ENCODE measurements at places on chromosomes 7 and 10.

DNA sequence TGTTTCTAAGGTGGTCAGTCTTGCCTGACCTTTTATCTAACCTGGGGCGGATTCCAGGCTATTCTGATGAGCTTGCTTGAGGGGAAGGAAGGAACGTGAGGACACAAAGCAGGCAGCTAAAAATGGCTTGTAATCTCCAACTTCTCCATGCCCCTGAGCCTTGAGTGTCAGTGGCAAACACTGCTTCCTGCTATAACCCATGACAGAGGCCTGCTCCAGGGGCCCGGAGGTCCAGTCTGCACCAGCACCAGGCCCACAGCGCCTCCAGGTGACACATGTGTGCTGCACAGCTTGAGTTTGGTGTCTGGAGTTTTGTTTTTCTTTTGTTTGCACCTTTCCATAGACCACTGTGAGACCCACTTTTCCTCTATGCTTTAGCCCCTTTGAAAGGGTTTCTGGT, 207.9 kb downstream of the PAXIP1 start:
- peak; percentile 10 for DNase-seq

DNA sequence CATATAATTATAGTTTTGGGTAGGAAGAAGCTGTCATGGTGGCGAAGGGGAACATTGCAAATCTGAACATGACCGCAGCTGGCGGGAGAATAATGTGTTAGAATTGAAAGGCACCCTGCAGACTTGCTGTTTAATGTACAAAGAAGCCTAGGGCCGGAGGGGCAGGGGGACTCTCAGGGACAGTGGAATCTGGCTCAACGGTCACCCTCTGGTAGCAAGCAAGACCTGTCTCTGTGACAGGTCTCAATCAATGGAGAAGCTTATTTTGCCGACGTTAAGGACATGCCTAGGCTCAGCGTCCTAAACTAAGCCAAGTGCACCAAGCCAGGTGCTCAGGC, 177.3 kb downstream of the NSUN6 start:
- DNase-seq, result peak; percentile 90

GRCh38 chr7:17207220-17207619, 91.2 kb upstream of the AHR start:
- no peak for DNase-seq

GRCh38 chr7:47743965-47744591, 162.2 kb upstream of the TNS3 start:
- no peak for DNase-seq

DNA sequence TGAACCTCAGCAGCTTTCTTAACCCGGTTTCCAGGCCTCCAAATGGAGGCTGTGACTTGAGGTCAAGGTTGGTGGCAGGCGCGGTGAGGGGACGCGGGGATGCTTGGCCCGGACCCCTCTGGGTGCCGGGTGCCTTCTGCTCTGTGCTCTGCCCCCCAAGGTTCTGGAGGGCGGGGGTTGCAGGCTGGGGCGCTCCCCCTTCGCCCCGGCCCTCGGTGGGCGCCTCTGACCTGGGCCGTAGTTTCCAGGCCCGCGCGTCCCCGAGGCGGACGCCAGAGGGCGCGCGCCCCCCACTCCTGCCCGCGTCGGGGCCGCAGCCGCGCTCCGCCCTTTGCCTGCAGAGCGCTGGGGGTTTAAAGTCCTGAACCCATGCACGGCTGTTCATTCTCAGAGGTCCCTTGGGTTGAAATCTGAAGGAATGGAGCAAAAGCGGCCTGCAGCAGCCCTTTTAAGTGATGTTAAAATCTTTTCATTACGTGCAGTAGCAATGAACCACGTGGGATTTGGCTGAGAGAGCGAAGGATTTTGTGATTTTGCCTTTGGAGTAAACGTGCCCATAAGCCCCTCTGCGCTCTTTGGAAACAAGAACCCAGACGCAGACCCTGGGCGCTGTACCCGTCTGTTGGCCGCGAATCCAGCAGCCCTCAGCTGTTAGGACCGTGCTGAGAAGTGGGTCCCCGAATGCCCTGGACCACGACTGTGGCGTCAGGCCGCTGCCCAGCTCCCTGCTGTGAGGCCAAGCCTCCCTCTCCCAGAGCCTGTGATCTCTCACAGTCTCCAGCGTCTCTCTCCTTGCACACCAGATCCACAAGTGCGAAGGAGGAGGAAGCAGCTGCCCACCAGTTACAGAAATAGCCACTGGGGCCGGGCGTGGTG, 135.0 kb downstream of the ACTR3B start:
- DNase-seq, result peak; percentile 21

- DNase-seq, result no peak
Observed at GRCh38 chr7:38299275-38299931, 26.0 kb upstream of the TARP start.

DNA sequence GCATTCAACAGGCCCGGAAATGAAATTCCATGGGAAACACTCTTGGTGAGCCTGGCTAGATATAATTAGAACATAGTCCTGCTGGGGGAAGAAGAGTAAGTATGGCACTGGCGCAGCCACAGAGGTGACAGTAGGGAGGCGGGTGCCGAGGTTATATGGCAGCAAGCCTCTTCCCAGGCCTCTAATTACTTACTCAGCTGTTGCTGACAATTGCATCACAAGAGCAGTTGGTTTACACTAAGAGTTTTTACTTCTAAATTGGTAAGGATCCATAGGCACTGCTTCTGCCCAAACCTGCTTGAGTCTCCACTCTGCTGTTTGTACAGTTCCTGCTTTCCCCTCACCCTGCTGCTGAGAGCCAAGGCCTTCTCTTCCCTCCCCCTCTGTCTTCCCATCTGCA, 93.3 kb upstream of the DUSP5 start:
- no peak for DNase-seq

GRCh38 chr7:2280424-2280823, 33.8 kb downstream of the SNX8 start:
- no peak for DNase-seq

- no peak for DNase-seq
Observed at GRCh38 chr10:81863771-81864170, 11.2 kb upstream of the NRG3 start.

- no peak for DNase-seq
Observed at GRCh38 chr10:97274828-97275227, 17.6 kb downstream of the ARHGAP19 start.

- no peak for DNase-seq
Observed at GRCh38 chr7:13991791-13992595, 2.5 kb upstream of the ETV1 start.

DNA sequence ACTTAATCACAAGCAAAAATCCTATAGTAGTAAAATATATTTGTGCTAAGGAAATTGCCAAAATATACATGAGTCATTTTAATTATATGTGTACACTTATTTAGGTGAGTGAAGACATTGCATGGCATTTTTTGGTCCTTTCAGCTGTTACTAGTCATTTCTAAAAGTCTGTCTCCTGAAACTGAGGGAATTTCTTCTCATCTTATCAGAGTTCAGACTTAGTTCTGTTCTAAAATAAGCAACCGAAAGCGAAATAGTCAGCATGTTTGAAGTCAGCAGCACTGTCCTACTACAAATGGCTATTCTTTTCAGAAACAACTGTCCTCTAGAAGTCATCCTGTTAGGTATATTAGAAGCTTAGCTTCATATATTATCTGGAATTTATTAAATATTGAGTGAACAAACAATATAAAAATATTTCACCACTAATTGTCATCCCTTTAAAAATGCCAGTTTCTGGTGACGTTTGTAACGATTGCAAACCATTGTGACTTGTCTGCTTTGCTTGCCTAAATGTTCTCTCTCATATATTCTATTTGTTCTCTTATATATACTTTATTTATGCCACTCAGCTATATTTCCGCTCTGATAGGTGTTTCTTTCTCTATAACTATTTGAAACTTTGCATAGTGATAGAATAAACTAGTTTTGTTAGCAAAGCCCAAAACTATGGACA, 227.4 kb upstream of the KAT6B start:
- DNase-seq, result no peak

DNA sequence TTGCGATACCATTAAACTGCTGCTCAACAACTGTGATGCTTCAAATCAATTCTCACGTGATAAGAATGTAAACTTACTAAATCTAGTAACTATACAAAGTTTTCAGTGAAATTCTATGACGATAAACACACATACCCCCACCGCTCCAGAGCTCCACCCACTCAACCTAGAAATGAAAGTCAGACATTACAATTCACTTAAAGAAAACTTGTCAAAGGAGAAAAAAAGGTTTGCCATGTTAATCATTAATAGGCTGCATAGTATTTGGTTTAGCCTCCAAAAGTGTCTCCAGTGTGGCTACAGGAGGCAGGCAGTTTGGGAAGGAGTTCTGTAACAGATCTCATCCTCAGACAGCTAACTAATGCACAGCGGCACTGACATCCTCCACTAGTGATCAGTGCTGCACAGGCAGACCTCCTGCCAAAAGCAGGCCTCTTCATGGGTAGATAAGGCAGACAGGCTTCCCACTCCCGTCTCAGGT, 3.1 kb downstream of the HERPUD2 start:
- DNase-seq, result no peak

GRCh38 chr10:86179153-86179524, 187.5 kb downstream of the GRID1 start:
- no peak for DNase-seq

GRCh38 chr7:1231214-1232102, 1.2 kb upstream of the UNCX start:
- DNase-seq, result no peak

GRCh38 chr10:82282782-82283456, 407.9 kb downstream of the NRG3 start:
- no peak for DNase-seq

- DNase-seq, result no peak
Observed at GRCh38 chr10:124511205-124512039, 49.8 kb downstream of the LHPP start.

DNA sequence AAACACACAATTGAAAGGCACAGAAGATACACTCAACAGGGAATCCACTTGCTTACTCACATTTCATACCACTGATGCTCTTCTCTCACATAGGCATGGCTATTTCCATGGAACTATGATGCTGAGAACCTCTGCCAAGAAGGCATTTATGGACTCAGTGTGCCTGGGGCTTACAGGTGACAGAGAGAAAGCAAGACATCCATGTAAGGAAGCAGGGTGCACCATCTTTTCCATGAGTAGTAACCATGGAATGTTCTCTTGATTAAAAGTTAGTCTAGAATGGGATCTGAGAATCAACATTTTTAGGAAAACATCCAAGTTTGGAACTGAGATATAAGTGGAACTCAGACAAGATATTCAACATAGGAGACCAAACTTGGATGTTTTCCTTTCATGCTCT, 52.5 kb upstream of the MACC1 start:
- DNase-seq, result no peak

- DNase-seq, result no peak
Observed at GRCh38 chr10:5045095-5045494, 41.4 kb upstream of the AKR1C2 start.

- no peak for DNase-seq
Observed at GRCh38 chr10:56561336-56561735, 200.3 kb upstream of the ZWINT start.

GRCh38 chr10:31322647-31323046, 3.6 kb downstream of the ZEB1 start:
- no peak for DNase-seq

GRCh38 chr10:106082865-106083264, 1081.6 kb downstream of the SORCS1 start:
- no peak for DNase-seq

GRCh38 chr7:30968294-30968693, 4.5 kb downstream of the GHRHR start:
- DNase-seq, result no peak

- DNase-seq, result no peak
Observed at GRCh38 chr7:139673230-139673629, 104.6 kb downstream of the HIPK2 start.

DNA sequence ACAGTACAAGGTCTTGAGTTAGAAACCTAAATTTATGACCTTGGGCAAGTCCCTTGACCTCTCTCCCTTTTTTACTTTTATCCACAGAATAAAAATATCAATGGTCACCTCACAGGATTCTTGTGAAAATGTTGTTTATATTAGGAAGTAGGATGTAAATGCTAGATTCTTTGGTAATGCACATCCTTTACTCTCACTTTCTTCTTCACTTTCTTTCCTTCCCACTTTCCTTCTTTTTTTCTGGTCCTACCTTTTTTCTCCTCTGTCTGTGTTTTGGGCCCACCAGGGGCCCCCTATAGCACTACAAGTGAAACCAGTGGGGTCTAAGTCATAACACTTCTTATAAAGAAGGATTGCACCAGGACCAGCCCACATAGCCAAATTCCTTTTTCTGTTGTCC, 12.1 kb downstream of the RPEL1 start:
- DNase-seq, result no peak

DNA sequence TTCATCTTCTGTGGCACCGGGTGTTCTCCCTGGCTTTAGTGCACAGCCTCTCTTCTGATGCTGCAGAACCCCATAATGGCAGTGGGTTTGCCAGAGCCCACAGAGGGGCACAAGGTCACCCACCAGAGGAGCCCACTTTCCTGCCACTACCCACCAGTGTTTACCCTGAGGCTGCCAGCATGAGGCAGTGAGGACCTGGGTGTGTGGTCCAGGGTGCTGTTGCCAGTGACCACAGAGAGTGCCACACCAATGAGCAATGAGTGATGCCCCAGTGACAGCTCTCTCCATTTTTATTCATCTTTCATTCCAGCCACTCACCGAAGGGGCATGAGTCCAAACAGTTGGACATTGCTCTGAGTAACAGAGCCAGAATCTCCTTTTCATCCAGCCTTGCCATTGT, 34.8 kb downstream of the MTURN start:
- DNase-seq, result no peak

DNA sequence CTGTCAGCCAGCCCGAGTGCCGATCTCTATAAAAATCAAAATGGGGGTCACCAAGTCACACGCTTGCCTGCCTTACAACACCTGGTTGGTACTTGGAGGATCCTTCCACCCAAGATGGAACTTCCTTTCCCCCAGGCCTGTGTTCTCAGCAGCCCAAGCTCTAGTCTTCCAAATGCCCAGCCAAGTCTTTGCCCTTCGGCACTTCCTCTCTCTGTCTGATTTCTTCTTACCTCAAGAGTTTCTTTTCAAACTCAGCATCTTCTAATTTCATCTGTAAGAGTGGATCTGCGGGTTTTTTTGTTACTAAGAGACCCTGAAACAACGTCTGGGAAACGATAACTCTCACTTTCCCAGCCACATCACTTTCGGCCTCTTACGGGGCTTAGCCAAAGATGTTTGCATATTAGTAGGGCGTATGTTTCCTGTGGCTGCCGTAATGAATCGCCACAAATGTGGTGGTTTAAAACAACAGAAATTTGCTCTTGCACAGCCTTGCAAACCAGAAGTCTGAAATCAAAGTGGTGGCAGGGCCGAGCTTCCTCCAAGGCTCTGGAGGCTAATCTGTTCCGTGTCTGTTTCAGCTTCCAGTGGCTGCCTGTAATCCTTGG, 219.9 kb downstream of the TCF7L2 start:
- no peak for DNase-seq

DNA sequence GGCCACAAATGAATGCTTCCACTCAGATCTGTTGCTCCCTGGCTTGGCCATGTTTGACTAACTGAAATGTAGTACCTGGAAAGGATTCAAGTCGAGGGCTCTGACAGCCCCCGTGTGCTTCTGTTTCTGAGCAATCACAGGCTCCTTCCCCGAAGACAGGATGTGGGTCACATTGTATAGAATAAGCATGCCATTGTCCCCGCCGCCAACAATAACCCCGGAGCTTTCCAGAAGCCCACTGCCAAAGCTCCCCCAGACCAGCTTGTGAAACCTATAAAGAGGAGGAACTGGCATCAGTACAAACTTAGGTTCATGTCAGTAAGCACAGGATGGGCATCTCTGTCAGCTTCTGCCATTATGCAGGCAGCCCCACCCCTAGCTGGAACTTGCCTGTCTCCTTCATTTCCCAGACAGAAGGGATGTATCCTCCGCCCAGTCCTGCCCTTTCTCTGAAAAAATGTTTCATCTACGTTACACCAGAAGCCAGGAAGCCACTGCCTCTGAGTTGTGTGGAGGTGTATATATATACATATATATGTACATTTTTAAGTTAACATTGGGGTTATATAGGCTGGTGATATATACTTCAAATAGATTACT, 10.3 kb downstream of the SEC31B start:
- DNase-seq, result no peak

Measured in NCI-H146 (cell line).